K562 (cell line): ENCODE measurements at places on chromosomes 2 and 18.

GRCh38 chr2:84996909-84997308 lies 25.9 kb downstream of the KCMF1 start:
- DNase-seq: no peak

- DNase-seq: no peak
Measured at GRCh38 chr2:48362515-48362914, 167.4 kb upstream of the STON1 start.

GRCh38 chr18:76558881-76559667 lies 64.0 kb upstream of the ZNF516 start:
- no peak for DNase-seq

- no peak for DNase-seq
Measured at GRCh38 chr2:1640301-1641135, 103.8 kb downstream of the PXDN start.

GRCh38 chr2:215839816-215840215 lies 173.5 kb downstream of the MREG start:
- DNase-seq: no peak

GRCh38 chr18:80254971-80255500 lies 7.7 kb upstream of the PARD6G start:
- DNase-seq: no peak

GRCh38 chr18:60506682-60507081 lies 134.1 kb upstream of the MC4R start:
- no peak for DNase-seq

GRCh38 chr18:9885170-9886004 lies at the start of gene TXNDC2:
TSS of gene TXNDC2 (plus strand) at chr18:9885973. CDS start at chr18:9886681, 708 bp downstream.
- DNase-seq: peak; percentile 97

GRCh38 chr2:168185583-168186274 lies 61.7 kb downstream of the STK39 start:
- no peak for DNase-seq

DNA sequence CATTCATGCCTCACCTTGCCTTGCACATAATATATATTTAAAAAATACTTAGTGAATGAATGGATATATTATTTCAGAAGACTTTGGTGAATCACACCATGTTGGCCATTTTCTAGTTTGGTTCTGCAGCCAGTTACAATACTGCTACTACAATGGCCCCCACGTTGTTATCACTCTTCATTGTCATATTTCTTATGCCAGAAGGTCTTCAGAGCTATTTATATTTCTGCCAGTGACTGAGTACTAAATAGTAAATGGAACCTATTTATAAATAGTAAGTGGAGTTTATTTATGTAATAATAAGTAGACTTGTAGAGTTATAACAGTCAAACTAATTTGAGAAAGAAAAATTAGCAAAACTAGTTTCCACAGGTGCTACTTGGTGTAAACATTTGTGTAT lies 516.6 kb upstream of the SYT4 start:
- DNase-seq: no peak

- no peak for DNase-seq
Measured at GRCh38 chr2:186294248-186294888, 191.7 kb upstream of the ZC3H15 start.

- no peak for DNase-seq
Measured at GRCh38 chr2:121355488-121355887, 70.5 kb upstream of the TFCP2L1 start.

DNA sequence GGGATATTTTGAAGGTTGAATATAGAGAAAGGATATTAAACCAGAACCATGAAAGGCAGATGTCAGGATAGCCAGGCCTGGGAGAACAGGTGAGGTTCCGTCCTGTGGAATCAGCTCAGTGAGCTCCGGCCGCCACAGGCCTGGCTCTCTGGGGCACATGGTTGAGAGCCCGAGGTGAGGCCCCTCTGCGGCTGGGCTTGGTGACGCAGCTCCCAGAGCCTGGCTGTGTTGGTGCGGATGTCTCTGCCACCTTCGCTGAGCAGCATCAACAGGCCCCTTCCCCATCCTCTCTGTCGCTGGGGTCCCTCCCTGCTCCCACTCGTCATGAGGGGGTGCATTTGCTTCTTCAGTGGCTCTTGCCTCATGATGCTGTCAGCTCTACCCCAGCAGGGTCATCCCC lies 70.7 kb upstream of the PXDN start:
- no peak for DNase-seq

GRCh38 chr2:69939722-69940121 lies 21.7 kb downstream of the ASPRV1 start:
- no peak for DNase-seq

DNA sequence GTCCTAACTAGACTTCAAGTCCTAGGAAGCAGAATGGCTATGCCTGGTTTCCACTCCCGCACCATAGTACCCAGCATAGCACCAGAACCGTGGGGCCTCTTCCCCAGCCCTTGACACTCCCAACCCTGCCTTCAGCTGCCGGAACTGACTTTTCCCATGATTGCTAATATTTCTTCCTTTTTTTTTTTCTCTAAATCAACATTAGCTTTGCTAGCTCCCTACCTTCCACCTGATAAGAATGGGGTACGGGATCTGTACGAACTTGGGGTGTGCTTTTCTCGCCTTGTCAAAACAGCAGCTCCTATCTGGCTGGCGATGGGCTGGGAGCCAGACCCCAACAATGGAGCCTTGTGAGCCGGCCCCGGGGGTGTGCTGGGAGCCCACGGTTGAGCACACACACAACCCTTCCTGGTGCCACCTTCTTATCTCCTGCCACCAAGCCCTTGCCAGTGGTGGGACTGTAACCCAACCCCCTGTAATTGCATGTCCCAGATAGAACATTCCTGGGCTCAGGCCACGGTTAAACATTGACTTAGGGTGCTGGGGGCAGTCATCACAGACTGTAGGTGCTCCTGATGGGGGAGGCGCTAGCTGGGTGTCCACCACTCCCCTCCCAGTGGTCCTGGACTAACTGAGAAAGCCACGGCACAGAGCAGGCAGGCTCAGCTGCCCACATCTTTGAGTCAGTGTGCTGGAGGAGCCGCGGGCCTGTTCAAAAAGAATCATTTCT lies 213.0 kb upstream of the HAAO start:
- no peak for DNase-seq

GRCh38 chr2:135709992-135710391 lies 31.7 kb upstream of the UBXN4 start:
- peak; percentile 63 for DNase-seq

DNA sequence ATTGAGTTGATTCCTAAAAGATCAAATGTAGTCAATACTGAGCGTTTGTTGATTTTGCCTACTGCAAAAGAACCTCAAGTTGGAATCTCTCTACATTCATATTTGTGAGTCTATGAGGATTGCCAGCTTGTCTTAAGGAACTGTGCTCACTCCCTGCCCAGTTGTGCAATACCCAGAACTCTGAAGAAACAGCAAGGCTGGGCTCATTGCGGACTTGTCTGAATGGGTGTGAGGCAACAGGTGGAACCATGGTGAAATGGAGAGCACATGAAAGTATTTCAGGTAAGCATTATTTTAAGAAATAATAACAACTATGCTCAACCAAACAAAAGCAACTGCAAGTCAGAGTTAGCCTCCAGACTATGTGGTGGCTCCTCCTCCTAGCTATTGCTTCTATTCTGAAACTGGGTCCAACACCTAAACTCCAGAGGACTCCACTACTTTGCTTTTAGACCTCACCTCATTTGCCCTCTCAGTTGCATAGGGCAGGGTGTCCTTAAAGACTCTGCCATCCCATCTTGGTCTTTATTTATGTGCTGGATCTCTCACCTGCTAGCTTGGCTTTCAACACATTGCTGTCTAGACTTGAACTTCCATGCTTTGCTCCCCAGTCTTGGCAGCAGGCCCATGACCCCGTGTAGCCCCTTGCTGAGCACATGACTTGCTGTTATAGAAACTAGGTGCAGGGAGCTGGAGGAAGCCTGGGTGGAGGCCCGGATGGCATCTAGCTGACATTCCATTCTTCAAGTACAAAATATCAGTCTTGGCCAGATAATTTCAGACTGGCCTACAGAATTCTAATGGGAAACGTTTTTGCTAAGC lies 94.8 kb upstream of the ARL5A start:
- DNase-seq: no peak
